ENCODE measurements at places on chromosomes 16 and 17.

GRCh38 chr17:9306086-9306485 lies 269.5 kb downstream of the STX8 start:
- DNase-seq: no peak

DNA sequence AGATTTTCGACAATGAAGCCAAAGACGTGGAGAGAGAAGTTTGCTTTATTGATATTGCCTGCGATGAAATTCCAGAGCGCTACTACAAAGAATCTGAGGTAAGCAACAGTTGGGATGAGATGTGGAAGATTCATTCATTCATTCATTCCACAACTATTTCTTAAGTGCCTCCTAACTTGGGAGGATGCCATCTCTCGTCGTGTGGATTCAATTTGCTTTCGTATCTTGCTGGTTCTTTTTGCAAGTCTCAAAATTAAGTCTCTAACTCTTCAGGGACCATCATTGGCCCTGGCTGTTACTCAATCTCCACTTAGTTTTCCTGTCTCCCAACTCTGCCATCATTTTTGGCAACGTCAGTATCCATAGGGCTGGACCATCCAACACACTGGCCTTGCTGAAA lies 85.6 kb upstream of the NOL11 start:
- no peak for DNase-seq

DNA sequence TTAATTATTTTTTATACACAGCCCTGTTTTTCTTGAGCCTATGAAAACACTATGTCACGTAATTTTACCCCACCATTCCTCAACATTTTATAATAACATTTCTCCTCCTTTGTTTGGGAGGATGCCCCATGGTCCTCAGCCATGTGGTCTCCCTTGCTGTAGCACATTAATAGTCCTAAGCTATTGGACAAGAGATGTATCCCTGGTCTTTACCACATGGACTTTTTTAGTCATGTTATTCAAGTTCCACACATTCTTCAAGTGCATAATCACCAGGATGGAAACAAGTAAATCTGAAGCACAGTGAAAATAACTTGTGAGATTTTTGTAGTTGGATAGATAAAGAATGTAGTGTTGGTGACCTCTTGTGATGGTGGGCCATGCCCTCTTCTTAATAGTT lies 2.0 kb upstream of the KRTAP2-3 start:
- no peak for DNase-seq

GRCh38 chr16:52422307-52422706 lies 124.6 kb downstream of the TOX3 start:
- no peak for DNase-seq

DNA sequence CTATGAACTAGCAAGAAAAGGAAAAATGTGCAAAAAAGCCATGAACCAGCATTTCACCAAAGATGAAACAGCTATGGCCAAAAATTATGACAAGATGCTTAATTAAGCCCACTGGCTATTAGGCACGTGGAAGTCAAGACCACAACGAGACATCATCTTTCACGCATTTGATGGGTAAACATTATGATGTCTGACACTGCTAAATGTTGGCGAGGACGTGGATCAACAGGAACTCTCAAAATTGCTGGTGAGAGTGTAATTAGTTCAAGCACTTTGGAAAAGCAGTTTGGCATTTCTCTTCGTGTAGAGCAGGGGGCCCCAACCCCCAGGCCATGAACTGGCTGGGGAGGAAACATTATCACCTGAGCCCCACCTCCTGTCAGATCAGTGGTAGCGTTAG lies 39.6 kb upstream of the ADGRG1 start:
- no peak for DNase-seq

DNA sequence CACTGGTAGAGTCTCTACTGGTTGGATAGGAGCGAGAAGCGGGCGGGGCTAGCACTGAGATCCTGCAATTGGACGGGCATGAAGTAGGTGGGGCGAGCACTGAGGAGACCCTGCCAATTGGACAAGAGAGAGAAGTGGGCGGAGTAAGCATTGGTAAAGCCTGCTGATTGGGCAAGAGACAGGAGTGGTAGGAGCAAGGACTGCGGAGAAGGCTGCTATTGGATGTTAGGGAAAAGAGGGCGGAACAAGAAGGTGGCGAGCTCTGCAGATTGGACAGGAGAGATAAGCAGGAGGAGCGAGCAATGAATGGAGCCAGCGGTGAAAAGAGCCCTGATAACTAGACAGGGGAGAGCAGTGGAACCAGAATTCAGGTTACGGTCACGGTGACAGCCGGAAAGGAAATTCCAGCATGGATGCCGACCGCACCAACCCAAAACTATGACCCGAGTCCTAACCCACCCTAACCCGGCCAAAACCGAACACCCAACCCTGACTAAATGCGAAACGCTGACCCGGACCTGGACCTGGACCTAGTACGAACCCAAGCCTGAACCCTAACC lies 4.8 kb downstream of the SCGB1C2 start:
- DNase-seq: no peak

GRCh38 chr16:48608452-48608851 lies 1.5 kb downstream of the N4BP1 start:
- DNase-seq: no peak

GRCh38 chr17:38510421-38511149 lies 82.3 kb downstream of the ARHGAP23 start:
- DNase-seq: no peak

DNA sequence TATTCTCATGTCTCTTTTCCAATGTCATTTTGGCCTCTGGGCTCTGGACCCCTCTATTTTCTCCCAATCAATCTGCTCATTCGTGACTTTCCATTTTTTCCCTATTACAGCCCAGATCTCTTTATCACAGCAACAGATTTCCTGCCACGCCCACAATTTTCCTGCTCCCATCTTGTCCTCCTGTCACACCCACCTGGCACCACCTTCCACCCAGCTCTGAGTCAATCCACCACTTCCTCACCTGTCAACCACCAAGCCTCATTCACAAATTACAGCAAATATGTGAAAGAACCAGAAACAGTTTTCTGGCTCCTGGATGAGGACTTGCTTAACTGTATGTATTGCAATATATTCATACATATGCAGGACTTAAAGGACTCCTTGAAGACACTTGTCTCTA lies 311.3 kb downstream of the GRIN2A start:
- DNase-seq: no peak

DNA sequence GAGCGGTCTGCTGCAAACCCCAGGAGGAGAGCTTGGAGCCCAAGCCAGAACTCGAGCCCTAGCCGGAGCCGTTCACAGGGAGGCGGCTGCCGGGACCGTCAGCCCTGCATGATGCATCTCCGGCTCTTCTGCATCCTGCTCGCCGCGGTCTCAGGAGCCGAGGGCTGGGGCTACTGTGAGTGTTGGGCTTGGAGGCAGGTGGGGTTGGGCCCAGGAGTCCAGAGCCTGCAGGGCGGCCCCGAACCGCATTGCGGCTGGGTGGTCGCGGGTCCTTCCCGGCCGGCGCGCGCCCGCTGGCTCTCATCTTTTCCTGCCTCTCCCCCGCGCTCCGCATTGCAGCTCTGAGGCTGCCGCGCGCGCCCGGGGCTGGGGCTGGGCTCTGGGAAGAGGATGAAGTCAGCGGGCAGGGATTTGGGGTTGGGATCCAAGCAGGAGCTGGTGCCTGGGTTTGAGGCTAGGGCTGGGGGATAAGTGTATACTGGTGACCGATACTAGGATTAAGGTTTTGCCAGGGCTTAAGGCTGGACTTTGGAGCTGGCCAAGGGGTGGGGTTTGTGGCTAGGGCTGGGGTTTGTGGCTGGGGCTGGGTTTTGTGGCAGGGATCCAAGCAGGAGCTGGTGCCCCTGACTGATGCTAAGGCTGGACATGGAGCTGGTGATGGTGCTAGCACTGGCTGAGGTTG lies 532 bp downstream of the CNTNAP1 start:
- DNase-seq: no peak

GRCh38 chr16:51532551-51532950 lies 381.5 kb upstream of the SALL1 start:
- no peak for DNase-seq

GRCh38 chr16:64615630-64616280 lies 506.1 kb downstream of the CDH11 start:
- DNase-seq: no peak

GRCh38 chr17:63181856-63182255 lies 215.8 kb downstream of the TANC2 start:
- DNase-seq: no peak

DNA sequence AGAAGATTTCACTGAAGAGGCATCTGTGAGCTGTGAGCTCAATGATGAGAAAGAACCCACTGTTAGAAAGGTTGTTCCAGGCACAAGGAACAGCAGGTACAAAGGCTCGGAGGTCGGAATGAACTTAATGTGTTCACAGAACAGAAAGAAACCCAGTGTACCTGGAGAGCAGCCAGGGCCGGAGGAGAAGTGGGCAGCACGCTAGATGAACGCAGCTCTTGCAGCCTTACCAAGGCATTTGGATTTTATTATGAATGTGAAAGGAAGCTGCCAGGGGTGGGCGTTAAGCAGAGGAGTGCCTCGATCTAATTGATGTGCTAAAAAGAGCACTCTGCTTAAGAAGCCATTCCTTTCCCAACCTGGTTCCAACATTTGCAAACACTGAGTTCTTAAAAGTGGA lies 19.0 kb downstream of the EEF2K start:
- no peak for DNase-seq

DNA sequence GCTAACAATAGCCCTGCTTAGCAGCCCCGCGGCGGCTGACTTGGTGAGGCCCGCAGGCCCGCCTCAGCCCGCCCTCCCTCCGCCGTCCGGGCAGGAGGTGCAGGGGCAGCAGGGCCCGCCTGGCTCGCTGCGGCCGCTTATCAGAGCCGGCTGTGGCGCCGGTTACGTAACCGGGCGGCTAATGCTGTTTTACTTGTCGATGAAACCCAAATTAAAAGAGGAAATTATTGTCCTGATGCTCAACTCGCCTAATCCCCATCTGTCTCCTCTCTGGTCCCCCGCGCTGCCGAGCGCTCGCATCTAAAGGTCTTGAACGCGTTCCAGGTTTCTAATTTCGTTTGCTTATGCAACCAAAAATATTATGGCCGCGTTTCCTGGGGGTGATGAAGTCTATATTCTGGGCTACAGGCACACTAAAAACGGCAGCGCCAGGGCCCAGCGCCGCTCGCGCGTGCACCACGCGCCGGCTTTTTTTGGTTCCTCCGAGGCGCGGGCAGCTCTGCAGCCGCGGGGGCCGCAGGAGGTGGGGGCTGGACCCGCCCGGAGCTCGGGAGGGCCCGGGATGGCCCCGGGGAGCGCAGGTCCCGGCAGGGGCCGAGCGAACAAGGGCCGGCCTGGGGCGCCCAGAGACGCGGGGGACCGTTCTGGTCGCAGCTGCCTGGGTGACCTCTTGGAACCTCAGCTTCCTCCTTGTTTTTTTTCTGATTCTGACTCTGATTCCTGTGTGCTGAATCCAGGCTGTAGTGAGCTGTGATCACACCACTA lies 65.2 kb upstream of the TOB1 start:
- DNase-seq: peak; percentile 12

- DNase-seq: no peak
Observed at GRCh38 chr17:56845934-56846333, 12.0 kb downstream of the DGKE start.

GRCh38 chr16:9644258-9644657 lies 538.0 kb downstream of the GRIN2A start:
- no peak for DNase-seq

GRCh38 chr16:89046491-89046890 lies 47.2 kb upstream of the ACSF3 start:
- DNase-seq: no peak

DNA sequence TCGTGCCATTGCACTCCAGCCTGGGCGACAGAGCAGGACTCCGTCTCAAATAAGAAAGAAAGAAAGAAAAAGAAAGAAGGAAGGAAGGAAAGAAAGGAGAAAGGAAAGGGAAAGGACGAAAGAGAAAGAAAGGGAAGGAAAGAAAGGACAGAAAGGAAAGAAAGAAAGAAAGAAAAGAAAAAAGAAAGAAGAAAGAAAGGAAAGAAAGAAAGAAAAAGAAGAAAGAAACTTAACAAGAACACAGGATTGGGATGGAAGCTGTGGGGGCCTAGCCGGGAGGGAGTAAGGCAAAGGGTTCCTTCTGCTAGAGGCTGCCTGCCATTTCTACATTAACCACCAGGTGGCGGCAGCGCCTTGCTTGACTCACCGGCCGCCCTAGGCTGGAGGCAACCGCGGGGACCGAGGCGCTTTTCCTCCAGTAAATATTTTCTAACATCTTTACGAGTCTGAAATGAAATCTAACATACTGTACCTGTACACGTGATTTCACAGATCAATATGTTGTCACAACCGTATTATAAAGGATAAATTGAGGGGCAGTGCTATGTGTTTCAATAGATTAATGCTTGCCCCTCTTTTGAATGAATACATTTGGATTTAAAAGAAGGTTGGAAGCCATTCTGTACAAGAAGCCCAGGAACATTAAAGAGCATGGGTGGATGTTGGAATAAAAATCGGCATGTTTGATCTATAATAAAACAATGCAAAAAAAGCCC lies 6.1 kb downstream of the GJD3 start:
- DNase-seq: peak; percentile 77

DNA sequence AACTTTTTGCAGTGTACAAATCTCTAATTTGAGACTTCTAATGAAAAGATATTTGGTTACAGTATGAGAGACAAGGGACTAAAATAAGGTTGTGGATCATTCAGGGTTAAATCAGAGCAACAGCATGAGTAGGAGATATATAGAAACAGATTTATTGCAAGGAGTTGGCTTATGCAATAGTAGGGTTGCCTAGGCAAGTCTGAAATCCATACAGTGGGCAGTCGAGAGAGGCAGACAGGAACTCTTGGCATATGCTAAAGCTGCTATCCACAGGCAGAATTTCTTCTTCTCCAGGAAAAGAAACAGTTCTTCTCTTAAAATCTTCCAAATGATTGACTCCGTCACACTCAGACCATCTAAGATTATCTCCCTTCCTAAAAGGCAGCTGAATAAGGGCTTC lies 500.8 kb downstream of the MAF start:
- DNase-seq: no peak

DNA sequence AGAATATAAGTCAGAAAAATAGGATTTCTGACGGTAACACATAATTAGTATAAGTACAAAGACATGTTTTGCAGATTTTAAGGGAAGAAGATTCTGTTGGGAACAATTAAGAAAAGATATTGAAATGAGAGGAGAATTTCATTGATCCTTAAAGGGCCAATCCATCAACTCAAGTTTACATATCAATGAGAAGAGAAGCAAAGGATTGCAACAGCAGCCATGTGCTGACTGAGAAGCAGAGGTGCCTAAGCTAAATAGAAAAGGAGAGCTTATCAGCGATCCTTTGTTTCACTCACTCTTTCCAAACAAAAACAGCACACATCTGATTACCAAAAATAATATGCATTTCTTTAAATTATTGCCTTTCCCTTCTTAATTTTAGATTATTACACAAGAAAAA lies 94.6 kb downstream of the ITFG1 start:
- DNase-seq: no peak

GRCh38 chr16:64846966-64847365 lies 274.9 kb downstream of the CDH11 start:
- no peak for DNase-seq

GRCh38 chr17:17525311-17525710 lies 29.1 kb upstream of the RASD1 start:
- no peak for DNase-seq

- no peak for DNase-seq
Observed at GRCh38 chr17:64024215-64024654, 3.8 kb upstream of the ICAM2 start.

- DNase-seq: peak; percentile 52
Observed at GRCh38 chr17:43389046-43389947, 9.5 kb upstream of the ARL4D start.
